ENCODE measurements at places on chromosomes 12 and 14.

DNA sequence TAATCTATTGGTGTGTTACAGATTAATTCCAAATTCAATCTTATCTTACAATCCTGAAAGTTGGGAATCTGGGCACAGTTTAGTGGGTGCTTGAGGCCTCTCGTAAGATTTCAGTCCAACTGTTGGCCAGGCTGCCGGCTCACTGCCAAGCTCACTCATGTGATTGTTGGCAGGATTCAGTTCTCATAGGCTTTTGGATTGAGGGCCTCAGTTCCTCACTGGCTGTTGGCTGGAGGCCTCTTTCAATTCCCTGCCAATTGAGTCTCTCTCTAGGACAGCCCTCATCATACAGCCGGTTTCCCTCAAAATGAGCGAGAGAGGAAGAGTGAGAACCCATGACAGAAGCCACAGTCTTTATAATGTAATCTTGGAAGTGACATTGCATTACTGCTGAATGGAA lies 123.5 kb upstream of the FBXO33 start:
- DNase-seq, result no peak

GRCh38 chr14:50497351-50497750 lies 35.0 kb downstream of the MAP4K5 start:
- DNase-seq, result no peak

DNA sequence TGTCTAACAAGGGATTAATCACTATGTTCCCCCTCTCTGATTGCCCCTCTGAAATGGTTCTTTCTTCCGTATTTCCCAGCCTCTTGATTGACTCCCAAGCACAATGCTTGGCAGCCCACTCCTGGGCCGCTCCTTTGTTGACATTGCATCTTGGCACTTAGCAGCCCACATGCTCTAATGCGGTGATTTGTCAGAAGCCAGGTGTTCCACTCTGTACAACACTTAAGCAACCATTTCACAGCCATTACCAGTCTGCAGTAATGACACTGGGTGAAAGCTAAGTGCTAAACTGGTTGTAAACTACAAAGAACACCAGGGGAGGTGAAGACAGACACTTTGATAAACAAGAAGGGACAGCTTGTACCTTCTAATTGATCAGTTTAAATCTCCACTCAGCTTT lies 353.5 kb downstream of the TMEM132D start:
- no peak for DNase-seq

DNA sequence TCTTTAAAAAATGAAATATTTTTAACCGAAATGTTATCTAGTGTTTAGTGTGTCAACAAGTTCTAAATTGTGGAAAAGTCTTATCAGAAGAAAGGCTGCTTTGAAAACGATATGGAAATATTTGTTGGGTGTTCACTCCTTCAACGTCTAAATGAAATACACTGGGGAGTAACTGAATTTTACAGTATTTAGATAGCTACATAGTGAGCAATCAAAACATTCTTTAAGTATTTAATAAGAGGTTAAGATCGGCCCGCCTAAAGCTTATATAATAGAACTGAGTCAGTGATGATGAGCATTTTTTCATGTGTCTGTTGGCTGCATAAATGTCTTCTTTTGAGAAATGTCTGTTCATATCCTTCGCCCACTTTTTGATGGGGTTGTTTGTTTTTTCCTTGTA lies 228.3 kb downstream of the RAD51B start:
- DNase-seq, result no peak

DNA sequence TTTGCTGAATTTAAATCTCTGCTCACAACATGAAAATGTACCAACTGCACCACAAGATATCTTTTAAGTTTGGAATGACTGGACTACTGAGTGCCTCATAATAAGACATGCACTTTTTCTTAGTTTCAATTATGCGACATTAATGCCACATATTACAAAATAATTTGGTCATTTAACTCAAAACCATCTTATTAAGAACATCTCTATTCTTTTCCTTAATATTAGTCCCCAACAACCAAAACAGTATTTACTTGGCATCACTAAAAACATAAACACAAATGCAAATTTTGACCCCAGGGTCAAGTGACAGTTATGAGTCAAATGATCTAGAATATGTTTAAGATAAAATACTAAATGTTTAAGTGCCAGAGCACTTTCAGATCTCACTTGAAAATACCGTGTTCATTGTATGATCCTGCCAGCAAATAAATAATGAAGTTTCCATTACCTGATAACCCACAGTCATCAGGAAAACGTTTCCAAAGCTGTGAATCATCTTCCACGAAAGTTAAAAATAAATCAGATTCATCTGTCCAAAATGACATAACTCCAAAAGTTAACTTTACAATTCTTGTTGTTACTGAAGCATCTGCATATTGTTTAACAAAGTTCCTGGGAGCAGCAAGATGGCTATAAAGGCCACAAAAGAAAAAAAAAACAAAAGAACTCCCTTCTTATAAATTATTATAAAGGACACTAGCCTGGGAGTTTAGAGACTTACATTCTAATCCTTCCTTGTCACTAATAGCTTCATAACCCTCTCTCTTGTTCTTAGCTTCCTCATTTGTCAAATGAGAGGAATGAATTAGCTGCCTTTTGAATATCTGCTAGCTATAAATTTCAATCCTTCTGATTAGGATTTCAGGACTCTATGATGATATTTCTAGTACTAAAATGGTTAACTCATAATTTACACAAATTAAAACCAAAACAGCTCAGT lies 30.5 kb upstream of the AP4S1 start:
- no peak for DNase-seq

DNA sequence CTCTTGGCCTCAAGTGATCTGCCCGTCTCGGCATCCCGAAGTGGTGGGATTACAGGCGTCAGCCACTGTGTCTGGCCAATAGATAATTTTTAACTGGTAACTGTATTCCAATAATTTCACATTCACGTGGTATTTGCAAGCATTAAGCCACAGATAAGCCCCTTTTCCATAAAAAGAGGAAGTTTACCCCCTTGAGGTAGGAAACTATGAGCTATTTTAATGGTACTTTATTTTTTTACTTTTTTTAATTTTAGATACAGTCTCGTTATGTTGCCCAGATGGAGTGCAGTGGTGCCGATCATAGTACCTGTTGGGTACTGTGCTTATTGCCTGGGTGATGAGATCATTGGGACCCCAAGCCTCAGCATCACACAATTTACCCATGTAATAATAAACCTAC lies 42.9 kb upstream of the AP4S1 start:
- DNase-seq, result no peak

- no peak for DNase-seq
Measured at GRCh38 chr12:62882696-62883095, 52.3 kb downstream of the PPM1H start.

GRCh38 chr14:72850360-72850759 lies 43.5 kb downstream of the DPF3 start:
- no peak for DNase-seq

DNA sequence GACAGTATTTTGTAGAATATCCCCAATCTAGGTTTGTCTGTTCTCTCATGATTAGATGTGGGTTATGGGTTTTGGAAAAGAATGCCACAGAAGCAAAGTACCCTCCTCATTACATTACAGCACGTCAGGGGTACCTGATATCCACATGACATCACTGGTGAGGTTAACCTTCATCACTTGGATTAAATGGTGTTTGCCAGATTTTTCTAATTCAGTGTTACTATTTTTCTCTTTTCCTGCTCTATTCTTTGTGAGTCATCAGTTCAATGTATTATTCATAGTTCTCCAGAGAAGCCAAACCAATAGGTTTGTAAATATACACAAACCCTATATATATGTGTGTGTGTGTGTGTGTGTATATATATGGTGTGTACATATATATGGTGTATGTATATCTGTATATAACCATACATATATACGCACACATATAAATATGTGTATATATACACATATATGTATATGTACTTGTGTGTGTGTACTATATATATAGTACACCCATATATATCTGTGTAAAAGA lies 131.4 kb downstream of the LMNTD1 start:
- DNase-seq, result no peak

DNA sequence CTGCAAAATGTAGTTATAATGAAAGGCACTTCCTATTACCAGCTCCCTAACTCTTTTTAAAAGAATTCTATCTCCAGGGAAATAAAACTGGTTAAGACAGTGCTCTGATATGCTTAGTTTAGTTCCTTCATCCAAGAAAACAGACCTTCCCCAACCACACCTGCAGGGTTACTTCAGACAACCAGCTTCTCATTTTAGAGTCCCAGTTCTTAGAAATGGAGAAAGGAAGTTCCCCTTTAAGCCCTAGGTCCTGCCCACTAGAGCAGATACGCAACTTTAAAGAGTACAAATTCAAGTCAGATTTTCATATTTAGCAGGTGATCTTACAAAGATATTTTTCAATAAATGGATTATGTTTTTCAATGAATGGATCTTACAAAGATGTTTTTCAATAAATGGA lies 4.4 kb upstream of the WSB2 start:
- no peak for DNase-seq

GRCh38 chr14:104154246-104154645 lies 15.9 kb downstream of the KIF26A start:
- no peak for DNase-seq

GRCh38 chr14:86892152-86892956 lies 1100.6 kb downstream of the GALC start:
- no peak for DNase-seq

- DNase-seq, result no peak
Measured at GRCh38 chr12:83472772-83473171, 786.1 kb downstream of the TMTC2 start.

DNA sequence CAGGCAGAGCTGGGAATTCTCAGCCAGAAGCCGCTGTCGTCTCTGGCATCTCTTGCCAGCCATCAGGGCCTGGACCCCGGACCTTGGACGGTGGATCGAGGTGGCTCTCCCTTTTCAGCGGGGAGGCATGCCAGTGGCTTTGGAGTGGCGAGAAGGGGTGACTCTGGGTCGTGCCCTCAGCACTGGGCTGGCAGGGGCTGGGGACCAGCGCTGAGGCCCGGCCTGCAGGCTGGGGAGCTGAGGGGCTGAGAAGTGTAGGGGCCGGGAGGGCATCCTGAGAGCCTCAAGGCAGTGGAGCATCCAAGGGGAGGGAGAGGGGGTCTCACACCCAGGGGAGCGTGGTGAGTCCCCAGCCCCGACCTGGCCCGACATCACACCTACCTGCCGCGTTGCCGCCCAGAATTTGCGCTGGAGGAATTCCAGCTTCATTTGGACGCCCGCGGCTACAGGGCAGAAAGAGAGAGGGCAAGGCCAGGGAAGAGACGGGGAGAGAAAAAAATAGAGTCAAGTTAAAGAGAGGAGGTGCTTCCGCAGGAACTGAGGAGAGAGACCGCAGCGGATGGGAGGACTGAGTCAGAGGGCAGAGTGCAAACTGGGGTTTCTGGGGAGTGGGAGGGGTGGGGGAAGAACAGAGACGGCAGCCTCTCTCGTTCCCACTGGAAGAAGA lies 9.0 kb upstream of the LRTM2 start:
- no peak for DNase-seq

DNA sequence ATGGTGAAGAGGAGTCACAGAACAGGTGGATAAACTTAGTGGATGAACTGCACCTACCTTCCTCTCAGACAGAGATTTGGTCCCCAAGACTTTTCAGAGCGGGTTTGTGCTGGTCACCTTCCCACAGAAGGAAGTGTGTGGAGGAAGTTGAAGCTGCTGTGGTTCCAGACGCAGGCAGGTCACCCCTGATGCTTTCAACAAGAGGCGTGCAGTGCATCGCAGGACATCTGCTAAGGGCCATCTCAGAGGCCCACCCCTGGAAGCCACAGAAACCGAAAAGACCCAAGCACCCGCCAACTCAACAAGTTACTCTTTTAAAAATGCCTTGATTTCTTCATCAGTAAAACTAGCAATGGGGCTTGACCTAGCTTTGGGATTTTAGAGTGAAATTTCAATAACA lies 1.0 kb upstream of the GPX2 start:
- no peak for DNase-seq

GRCh38 chr14:63867933-63868921 lies 15.4 kb downstream of the SYNE2 start:
- DNase-seq, result no peak

DNA sequence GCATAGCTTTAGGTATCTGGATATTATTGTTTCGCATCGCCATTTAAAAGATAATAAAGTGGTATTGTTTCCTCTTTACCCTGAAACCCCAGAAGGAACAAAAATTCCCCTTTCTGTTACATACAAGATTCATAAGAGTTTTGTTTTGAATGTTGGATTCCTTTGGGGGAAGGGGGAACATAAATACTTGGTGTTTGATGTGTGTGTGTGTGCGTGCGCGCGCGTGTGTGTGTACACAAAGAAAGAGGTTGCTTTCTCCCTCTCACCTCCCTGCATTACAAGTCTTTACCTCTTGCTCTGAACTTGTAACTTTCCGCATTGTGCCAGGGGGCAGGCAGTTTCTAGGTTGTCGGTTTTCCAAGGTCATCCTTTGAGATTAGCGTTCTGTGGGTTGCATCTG lies 76.4 kb downstream of the GPATCH2L start:
- no peak for DNase-seq

- no peak for DNase-seq
Measured at GRCh38 chr14:93317875-93318807, 14.7 kb downstream of the BTBD7 start.

GRCh38 chr14:104576232-104576969 lies 3.2 kb upstream of the C14orf180 start:
- DNase-seq, result no peak

DNA sequence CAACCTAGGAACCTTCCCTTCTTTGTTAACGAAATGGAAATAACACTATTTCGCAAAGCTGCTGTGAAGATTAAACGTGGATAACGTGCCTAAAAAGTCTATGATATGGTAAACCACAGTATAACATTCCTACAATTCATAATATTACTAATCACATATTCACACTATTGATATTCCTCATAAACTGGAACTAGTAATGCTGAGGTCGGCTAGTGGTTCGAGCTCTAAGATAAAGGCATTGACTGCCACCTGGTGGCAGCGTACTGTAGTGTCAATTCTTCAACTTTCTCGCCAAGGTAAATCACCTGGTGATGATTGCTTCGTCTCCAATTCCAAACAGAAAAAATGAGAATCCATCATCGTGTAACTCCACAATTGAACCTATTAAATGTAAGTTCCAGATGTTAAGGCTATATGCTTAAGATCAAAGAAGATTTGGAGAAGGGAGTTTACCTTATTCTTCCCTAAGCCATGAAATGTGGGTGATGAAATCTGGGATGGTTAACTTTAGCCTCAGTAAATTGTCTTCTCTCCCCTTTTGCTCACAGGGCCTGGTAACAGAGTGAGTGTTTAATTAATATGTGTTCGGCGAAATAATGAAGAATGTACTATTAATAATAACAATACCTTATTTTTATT lies 197.5 kb upstream of the TMEM132C start:
- DNase-seq, result no peak

DNA sequence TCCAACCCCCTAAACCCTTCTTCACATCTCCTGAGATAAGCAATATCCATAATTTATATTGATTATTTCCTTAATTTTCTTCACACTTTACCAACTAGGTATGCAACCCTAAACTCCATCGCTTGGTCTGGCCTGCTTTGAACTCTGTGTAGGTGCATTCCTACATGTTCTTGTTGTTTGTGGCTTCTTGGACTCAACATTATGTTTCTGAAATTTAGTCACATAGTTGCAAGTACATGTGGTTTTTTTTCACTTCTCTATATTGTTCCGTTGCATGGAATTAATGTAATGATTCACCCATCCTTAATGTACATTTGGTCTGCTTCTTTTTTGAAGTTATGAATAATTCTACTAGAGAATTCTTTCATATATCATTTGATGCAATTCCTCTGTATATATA lies 1.6 kb upstream of the TAS2R30 start:
- DNase-seq, result no peak
